H4 (cell line): ENCODE measurements at places on chromosomes 3 and 15. TPM values are rescaled to one million over a fixed set of nuclear protein-coding genes. Genes with fewer than 3 reads are reported as not detected.
A peak's percentile ranks its signal among the peaks of the same experiment; 100 is the strongest.

Gene IMPG2
- total RNA-seq: 0.06 and 0.08 TPM in 2 replicates

Gene THSD4
- total RNA-seq: 0.58 and 1.2 TPM in 2 replicates

Gene GRIP2
- 0.77 TPM in 1 of 2 replicates, not detected in the other for total RNA-seq

Gene ADAMTS9
- total RNA-seq: 1.8 and 4.4 TPM in 2 replicates

Gene ZNF860
- 0.04 and 0.43 TPM in 2 replicates for total RNA-seq

Gene SKOR1
- not detected in 2 replicates for total RNA-seq

Gene TAGLN3
- total RNA-seq: not detected in 2 replicates

Gene CIAO2A
- 171 and 193 TPM in 2 replicates for total RNA-seq

Gene SLC22A13
- total RNA-seq: 0.10 TPM in 1 of 2 replicates, not detected in the other

Gene ALDH1A2
- not detected in 2 replicates for total RNA-seq

Gene HGD
- total RNA-seq: 0.12 TPM in 1 of 2 replicates, not detected in the other

Gene GXYLT2
- total RNA-seq: 14.2 and 16.9 TPM in 2 replicates

DNA sequence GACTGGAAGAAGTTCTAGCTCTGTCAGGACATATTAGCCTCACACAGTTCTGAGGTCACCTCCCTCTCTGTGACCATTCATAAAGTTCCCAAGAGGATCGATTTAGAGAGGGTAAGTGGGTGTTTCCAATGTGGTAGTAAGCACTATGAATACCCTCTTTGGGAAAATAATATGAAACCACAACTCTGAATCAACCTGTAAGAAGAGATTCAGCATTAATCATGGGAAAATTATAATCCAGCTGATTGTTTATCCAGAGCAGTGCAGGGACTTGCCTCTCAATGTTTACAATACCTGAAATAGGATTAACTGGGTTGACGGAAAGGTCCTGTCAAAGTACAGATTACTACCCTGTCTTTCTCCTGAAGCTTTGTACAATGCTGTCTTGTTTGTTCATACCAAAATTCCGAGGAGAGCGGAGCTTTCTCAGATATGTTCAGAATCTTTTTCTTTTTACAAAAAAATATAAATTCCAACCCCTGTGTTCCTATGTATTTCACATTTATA lies 302.9 kb upstream of the DPPA4 start:
- no peak for DNase-seq

- no peak for DNase-seq
These were observed 1.9 kb upstream of the JAGN1 start for GRCh38 chr3:9888540-9888939.

DNA sequence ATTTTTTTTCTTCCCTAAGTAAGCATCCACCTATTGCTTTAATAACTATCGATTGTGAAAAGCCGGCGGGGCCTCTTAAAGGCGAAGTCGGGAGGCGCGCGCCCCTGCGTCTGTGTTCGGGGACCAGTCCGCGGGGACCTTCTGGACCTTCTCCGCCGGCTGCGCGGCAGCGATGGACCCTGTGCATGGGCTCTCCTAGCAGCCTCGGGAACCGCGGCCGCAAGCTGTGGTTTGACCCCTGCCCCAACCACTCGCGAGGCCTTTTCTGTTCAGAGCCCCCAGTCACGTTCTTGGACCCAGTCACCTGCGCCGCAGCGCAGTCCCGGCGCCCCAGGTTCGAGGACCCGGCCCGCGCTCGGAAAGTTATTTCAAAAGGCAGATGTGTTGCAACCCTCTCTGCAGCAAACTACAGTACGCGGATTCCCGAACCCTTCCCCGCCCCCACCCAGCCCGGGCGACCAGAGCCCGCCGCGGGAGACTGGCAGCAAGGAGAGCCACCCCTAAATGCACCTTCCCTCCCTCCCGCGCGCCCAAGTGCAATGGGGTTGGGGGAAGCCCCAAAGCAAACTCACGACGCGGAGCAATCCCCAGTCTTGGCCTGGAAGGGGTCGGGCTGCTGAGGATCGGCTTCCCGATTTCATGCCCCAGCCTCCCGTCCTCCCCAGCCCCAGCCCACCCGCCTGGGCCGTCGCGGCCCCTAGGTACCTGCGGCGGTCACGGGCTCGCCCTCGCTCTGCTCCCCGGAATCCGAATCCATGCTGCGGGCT lies 684 bp downstream of the TNFAIP8L3 start:
- no peak for DNase-seq

GRCh38 chr3:116591236-116591635 lies 118.3 kb upstream of the TUSC7 start:
- DNase-seq: no peak

- DNase-seq: no peak
These were observed 88.3 kb downstream of the SOX14 start for GRCh38 chr3:137852391-137852830.

DNA sequence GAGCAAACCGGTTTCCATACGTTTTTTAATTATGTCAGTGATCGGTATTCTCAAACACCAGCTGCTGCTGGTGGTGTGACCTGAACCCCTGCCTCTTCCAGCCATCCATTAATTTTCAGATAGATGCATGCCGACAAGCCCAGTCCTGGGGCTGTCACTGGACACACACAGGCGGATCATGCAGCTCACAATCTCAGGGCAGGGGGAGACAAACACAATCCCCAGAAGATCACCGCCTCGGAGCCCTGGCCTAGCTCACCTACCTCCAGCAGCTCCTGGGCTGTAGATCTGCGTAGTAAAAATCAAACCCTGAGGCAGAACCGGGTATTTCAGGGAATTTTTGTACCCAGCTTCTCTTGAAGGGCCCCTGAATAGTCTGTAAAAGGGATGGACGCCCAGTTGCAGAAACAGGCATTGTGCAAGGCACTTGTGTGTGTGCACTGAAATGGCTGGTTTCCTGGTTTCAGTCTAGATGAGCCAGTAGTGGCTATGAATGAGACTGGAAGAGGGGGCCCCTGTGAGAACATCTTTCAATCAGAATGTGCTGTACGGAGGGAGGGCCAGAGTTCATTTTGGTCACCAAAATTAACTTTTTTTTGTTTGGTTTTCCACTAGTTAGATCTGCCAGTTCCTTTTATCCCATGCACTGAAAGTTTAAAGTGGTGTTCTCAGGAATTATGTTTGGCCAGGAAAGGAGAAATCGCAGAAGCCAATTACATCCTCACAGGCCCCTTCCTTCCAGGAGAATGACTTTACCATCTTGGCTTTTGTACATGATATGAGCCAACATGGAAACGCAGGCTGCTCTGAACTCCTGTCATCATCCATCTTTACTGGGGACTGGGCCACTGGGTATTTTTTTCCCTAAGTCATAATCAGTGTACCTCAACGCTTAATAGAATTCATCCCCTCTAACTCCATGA lies 55.0 kb upstream of the RPL32 start:
- no peak for DNase-seq

GRCh38 chr15:47139965-47140364 lies 577.3 kb upstream of the SEMA6D start:
- no peak for DNase-seq

DNA sequence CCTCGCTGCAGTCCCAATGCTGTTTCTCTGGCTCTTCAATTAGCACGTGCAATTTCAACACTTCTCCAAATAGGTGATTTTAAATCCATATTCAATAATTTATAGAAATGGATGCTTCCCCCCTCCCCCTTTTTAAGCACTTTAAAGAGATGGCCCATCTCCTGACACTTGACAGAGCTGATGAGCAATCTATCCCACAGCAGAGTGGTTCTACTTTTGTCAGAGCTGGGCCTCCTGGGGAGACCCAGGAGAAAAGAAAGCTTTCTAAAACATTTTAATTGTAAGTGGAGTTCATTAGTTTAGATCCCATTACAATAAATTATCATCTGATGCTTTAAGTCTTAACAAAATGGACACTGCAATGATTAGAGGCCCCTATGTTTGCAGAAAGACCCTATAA lies 127.7 kb downstream of the SHQ1 start:
- DNase-seq: no peak

- peak; percentile 91 for DNase-seq
These were observed at the start of gene HSPBAP1 for GRCh38 chr3:122793568-122794416. Gene HSPBAP1 (minus strand): TSS chr3:122793831. CDS start chr3:122793680, 151 bp downstream.

GRCh38 chr3:18035641-18036449 lies 293.4 kb upstream of the TBC1D5 start:
- no peak for DNase-seq

GRCh38 chr15:77821188-77821958 lies 188.7 kb upstream of the LINGO1 start:
- DNase-seq: peak; percentile 46

- DNase-seq: no peak
These were observed 58.7 kb downstream of the FGD5 start for GRCh38 chr3:14877469-14877868.
